ENCODE measurements at places on chromosomes 12 and 14.

GRCh38 chr12:10381928-10382628 lies 7.8 kb downstream of the KLRK1 start:
- no peak for DNase-seq

DNA sequence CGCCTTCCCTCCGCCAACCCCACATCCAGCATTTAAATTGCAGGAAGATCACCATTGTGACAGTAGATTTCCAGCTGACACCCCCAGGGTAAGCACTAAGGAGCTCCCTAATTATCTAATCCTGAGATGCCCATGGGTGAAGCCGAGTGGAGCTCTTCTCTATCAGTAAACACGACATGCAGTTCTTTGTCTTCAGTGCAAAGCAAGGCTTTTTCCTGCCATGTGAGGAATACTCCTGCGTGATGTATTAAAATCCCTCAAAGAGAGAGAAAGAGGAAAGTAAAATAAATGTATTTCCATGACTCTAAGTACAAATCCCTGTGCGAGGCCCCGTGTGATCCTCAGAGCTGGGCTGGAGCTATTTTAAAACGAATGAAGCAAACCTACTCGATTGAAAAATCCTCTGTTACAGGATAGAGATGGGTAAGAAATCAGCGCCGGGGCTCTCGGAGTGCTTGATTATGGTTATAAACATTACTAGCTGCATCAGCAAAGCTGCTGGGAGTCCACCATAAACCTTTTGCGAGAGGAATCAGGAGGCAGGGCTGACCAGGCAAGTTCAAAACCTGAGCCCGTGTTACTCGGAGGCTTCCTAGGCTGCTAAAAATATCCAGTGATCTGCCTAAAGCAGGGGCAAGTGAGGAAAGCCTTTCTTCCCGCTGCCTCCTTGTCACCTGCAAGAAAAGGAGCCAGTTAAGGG lies 61.5 kb downstream of the MAP1LC3B2 start:
- DNase-seq = no peak

- DNase-seq = no peak
Measured at GRCh38 chr14:68479247-68479646, 313.6 kb downstream of the ZFP36L1 start.

GRCh38 chr12:14473707-14474287 lies 93.9 kb downstream of the PLBD1 start:
- no peak for DNase-seq

Measured in activated CD4-positive, alpha-beta memory T cell treated with anti-CD3 and anti-CD28 coated beads for 36 hours (primary cell).